ENCODE measurements at places on chromosomes 12 and 14.
A peak's percentile ranks its signal among the peaks of the same experiment; 100 is the strongest.

DNA sequence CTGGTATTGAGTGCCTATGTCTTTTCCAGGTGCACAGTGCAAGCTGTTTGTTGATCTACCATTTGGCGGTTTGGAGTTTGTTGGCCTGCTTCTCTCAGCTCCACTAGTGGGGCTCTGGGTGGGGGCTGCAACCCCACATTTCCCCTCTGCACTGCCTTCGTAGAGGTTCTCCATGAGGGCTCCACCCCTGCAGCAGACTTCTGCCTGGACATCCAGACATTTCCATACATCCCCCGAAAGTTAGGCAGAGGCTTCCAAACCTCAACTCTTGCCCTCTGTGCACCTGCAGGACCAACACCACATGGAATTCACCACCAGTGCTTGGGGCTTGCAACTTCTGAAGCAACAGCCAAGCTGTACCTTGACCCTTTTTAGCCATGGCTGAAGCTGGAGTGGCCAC, 1024.1 kb downstream of the TMTC2 start:
- DNase-seq = no peak

DNA sequence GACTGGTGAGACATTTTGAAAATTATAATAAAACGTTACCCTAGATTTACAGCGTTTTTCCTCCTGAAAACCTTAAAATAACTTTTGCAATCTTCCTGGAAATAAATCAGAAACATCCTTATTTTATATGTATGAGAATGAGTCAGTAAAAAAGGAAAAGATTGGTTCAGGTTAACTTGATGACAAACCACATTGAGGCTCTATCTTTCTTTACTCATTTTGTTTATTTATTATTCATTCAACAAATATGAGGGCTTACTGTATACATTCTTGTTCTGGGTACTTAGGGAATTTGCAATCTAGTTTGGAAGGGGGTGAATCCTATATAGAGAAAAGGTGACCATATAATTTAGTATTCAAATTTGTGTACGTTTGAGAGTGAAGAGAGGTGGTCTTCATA, 156.6 kb downstream of the UNC79 start:
- DNase-seq = no peak

GRCh38 chr14:68513137-68513536, 279.7 kb downstream of the ZFP36L1 start:
- DNase-seq = no peak

GRCh38 chr12:26340649-26341048, 145.3 kb downstream of the SSPN start:
- DNase-seq = peak; percentile 43

GRCh38 chr12:107374161-107374840, 281.0 kb upstream of the CRY1 start:
- DNase-seq = no peak

- DNase-seq = no peak
Measured at GRCh38 chr12:103810111-103810510, 30.9 kb downstream of the NT5DC3 start.

- DNase-seq = no peak
Measured at GRCh38 chr12:98403936-98404335, 111.5 kb upstream of the TMPO start.

DNA sequence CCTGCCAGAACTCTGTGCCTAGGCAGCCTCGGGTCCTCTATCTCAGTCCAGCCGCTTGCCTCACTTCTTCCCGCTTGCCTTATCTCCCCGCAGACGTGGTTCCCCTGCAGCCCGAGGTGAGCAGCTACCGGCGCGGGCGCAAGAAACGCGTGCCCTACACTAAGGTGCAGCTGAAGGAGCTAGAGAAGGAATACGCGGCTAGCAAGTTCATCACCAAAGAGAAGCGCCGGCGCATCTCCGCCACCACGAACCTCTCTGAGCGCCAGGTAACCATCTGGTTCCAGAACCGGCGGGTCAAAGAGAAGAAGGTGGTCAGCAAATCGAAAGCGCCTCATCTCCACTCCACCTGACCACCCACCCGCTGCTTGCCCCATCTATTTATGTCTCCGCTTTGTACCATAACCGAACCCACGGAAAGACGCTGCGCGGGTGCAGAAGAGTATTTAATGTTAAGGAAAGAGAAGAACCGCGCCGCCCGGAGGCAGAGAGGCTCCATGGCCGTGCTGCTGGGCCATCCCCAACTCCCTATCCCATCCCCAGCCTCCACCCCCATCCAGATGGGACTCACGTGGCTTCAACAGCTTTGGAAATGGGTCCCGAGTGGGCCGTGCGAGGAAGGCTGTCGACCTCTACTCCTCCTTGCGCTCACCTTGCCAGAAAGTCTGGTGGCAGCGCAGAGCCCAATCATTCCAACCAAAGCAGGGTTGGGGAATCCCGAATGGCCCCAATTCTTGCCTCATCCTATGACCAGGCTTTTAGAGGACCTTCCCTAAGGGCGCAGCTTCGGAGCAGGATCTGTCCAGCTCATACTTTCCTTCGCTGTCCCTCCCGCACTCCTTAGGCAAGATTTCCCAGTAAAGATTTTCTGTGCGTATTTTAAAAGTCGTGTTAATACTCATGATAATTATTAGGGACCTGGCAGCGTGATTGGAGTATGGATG, 6.5 kb downstream of the HOXC13 start:
- no peak for DNase-seq

DNA sequence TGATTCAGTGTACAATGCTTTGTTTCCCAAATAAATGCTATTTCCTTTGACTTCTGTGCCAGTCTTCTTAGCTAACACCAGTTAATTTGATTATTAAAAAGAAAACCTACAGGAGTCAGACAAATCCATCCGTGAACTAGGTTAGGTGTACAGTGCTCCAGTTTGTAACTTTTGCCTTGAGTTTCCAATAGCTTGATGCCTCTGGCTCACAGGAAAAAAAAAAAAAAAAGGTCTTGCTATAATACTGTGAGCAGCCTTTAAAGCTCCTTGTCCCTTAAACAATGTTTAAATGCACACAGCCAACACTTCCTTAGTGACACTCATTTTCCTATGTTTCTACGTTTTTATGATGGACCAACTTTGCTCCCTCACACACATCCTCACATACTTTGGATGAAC, 71.8 kb upstream of the TMX1 start:
- no peak for DNase-seq

DNA sequence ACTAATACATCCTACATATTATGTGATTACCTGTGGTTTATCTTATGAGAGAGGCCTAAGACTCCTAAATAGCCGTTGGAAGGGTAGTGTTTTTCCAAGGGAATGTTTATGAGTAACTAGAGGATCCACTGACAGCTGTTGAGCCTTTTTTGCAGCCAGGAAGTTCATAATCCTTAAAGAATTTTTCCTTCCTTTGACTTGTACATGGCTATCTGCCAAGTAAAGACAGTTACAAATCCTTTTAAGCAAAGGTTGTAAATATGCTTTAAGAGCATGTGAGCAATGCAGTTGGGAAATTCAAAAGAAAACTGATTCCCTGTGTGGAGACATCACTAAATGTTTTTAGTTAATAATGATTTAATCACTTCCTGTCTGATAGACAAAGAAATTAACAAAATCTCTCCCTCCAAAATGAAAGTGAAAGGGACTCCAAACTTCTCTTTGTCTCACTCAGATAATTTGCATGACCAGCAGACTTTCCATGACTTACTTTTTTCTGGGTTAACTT, 333.8 kb downstream of the PDZRN4 start:
- DNase-seq = peak; percentile 32

DNA sequence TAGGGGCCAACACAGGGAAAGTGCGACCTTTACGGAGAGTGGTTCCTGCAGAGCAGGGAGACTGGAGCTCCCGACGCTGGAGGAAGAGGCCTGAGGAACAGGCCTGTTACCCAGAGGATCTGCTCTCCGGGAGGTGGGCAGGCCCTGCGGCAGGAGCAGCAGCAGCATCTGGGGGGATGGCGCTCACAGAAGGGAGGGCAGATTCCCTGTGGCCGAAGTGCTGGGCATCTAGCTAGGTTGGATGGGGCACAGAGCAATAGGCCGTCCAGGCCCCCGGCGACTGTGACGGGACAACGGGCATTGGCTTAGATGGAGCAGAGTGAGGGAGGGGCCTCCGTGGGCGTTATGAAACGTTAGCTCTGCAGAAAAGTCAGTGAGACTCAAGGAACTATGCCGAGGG, 135.6 kb downstream of the PIWIL1 start:
- no peak for DNase-seq

- no peak for DNase-seq
Measured at GRCh38 chr12:105861227-105861626, 277.5 kb downstream of the NUAK1 start.

DNA sequence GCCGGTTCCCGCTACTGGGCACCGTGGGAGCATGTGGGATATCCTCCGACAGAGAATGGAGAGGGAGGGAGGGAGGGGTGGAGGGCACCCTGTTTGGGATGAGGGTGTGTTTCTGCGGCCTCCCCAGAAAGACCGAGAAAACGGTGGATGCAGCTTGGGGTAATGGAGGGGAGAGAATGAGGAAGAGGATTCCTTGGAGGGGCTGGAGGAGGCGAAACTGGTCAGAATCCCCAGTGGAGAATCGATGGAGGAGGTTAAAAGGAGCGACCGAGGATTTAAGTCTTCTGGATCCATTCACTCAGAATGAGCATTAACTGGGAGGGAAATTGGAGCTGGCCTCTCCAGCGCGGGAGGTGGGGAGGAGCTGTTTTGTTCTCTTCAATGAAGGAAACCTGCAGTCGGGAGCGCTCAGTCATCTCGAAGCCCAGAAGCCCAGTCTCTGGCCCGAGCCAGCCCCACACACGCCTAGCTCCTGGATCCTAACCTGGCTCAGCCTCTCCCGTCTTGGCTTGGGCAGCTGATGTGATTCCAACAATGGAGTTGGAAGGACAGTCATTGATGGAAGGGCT, 581 bp downstream of the ARG2 start:
- peak; percentile 25 for DNase-seq

DNA sequence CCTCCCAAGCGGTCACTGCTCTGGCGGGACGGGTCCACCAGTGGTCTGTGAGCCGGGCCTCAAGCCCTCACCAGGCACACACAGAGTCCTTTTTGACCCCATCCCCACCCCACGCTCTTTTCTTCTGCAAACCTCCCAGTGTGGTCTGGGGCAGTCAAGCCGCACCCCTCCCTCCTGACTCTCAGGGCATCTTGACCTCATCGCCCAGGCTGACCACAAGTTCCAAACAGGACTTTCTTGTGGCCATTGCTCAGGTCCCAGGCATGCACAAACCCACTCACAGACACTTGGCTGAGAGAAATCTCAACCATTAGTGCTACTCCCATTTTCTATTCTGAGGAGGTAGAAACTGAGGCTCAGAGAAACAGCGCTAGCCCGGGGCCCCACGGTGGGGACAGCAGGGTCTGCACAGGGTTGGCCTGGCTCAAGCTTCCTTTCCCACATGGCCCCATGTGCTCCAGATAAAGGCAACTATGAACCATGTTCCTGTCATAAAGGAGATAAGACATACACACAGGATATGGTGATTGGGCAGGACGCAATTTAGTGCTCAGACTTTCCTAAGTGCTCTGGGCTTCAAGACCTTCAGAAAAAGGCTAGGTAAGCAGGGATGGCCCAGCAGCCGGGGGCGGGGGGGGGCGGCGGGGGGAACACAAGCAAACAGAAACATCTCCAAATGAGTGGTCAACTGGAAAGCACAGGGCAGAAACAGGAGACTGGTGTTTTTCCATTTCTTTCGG, 69.6 kb downstream of the ITPK1 start:
- DNase-seq = no peak

DNA sequence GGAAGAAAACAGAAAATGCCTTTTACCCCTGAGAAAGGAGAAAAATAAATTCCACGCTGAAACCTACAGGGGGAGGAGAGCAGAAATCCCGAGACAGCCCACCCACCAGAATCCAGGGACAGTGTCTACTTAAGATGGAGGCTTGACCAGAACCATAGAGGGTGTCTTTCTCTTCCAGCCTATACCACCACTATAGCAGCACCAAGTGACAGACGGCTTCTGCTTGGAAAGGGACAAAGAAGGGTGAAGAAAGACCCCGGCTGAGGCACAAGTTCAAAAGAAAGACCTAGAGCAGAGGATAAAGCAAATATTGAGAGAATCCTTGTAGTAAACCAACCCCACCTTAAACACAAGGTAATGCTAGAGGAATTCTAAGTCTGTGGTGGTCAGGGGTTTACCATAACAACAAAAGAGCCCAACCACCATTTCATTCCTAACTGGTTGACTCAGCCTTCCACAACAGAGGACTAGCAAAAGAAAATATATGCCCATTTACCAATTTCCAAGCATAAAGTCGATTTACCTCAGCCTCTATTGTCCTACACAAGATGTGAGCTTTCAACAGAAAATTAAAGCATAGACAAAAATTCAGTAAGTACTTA, 105.3 kb upstream of the FOXG1 start:
- no peak for DNase-seq

GRCh38 chr14:32657081-32657480, 281.6 kb upstream of the NPAS3 start:
- peak; percentile 36 for DNase-seq

GRCh38 chr14:54291491-54292191, 105.2 kb upstream of the CDKN3 start:
- no peak for DNase-seq

GRCh38 chr12:96040305-96041133, 5.1 kb upstream of the LTA4H start:
- DNase-seq = no peak

DNA sequence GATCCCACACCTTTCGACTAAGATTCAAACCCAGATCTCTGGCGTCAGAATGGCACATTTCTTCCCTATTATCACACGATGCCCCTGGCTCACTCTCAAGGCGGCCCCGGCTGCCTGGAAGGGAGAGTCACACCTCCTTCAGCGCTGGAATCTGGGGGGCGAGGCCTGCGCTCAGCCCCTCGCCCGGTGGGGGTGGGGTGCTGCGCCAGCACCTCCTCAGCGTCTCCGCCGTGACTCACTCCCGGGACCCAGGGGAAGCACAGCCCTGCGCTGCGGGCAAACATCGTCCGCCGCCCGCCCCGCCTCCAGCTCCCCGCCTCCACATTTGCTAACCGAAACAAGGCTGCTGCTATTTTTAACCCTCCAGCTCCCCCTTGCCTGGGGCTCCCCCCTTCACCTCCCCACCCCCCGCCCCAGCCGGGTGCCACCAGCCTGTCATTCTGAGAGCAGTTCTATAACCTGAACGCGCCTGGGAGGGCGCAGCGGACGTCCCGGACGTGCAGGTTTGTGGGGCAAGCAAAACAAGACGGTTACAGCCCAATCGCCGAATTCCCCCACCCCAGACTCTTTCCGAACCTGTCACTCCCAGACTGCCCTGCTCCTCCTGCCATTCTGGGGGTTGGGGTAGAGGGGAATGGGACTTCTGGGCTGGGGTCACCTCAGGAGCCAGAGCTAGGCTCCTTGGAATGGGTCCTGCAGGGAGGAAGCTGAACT, 6.7 kb downstream of the HDAC7 start:
- DNase-seq = peak; percentile 90

DNA sequence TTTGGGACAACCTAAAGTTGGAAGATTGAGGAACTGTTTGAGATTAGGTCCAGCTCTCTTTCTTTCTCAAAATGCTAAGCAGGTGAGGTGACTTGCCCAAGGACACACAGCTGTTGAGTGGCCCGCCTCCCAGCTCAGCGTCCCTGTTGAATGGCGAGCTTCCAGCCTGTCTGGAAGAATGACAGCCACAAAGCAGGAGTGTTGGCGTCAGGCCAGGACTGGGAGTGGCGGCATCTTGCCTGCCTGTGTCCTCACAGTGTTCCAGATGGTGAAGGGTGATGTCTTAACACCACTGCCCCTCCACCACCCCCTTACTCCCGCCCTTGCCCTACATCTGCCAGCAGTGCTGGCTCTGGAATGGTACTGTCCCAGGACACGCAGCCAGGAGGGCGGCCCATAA, 4.4 kb upstream of the CEBPE start:
- DNase-seq = no peak
